ENCODE measurements at places on chromosomes 1 and 21. TPM values are rescaled to one million over a fixed set of nuclear protein-coding genes. Genes with fewer than 3 reads are reported as not detected.
A peak's percentile ranks its signal among the peaks of the same experiment; 100 is the strongest.

DNA sequence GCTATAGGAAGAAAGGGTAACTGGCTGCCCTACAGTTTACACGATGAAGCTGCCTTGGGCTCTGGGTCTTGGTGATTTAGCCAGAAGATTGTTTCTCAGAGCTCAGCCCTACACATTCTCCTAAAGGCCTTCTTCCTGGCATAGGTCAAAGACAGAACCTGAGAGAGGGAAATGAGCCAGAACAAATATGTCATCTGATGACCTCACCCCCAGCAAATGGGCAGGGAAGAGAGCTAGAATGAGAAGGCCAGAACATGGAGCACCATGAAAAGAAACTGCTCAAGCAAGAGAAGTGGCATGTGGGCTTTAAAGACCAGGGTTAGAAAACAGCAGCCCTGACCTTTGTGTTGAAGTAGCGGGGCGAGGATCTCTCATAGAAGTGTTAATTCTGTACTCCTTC lies 5.5 kb upstream of the ILDR2 start:
- H3K4me3 ChIP-seq, result no peak overlapping the region
- DNase-seq, result no peak
- H3K27me3 ChIP-seq, result peaks cover 20% of the 10 kb centered on the region
- no peak overlapping the region for H3K27ac ChIP-seq
- H3K36me3 ChIP-seq, result no peaks in the 10 kb centered on the region

Gene ZSWIM5
- 2.1 TPM for total RNA-seq

DNA sequence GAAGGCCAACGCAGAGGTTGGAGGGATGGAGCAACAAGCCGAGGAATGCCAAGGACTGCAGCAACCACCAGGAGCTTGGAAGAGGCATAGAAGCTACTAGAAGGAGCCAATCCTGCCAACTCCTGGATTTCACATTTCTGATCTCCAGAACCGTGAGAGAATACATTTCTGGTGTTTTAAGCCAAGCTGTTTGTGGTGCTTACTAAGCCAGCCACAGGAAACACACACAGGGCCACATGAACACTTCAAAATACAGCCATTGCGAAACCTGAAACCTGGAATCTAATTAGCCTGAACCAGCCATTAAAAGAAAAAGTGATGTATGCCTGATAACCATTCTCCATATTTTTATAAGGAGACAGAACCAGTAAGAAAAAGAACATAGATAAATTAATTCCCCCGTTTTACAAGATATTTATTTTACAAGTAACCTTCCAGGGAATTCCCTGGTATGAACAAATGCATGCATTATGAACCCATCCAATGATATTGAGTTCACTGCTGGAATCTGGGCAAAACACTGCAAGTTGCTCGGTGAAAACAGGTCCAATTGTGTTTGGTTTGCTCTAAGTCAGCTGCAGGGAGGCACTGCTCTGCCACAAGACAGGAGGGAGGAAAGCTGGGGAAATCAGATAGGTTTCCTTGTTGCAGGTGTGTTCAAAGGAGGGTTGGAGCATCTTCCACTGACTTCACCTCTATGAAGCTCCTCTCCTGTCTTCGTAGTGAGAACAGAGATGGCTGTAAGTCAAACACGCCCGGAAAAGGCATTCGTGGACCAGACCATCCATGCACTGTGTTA lies 70.2 kb downstream of the ETS2 start:
- H3K4me3 ChIP-seq, result no peak overlapping the region
- H3K27ac ChIP-seq, result no peak overlapping the region
- no peak for DNase-seq
- H3K27me3 ChIP-seq, result peaks cover 34% of the 10 kb centered on the region
- H3K36me3 ChIP-seq, result no peaks in the 10 kb centered on the region
- H3K4me1 ChIP-seq, result peaks cover 5% of the 10 kb centered on the region

- no peak overlapping the region for H3K4me3 ChIP-seq
- peaks cover 14% of the 10 kb centered on the region for H3K27me3 ChIP-seq
- no peak for DNase-seq
- H3K27ac ChIP-seq, result no peak overlapping the region
These were observed 4.2 kb downstream of the FABP3 start for GRCh38 chr1:31368611-31369107.

- H3K36me3 ChIP-seq, result no peaks in the 10 kb centered on the region
- no peak for DNase-seq
- no peak overlapping the region for H3K27ac ChIP-seq
- no peaks in the 10 kb centered on the region for H3K4me1 ChIP-seq
- no peak overlapping the region for H3K4me3 ChIP-seq
- peaks cover 31% of the 10 kb centered on the region for H3K27me3 ChIP-seq
These were observed 21.9 kb downstream of the UBE2Q1 start for GRCh38 chr1:154536570-154536969.

Gene GNG4
- total RNA-seq, result 13.9 TPM

- peaks cover 6% of the 10 kb centered on the region for H3K4me1 ChIP-seq
- DNase-seq, result no peak
- H3K27ac ChIP-seq, result no peak overlapping the region
- H3K4me3 ChIP-seq, result no peak overlapping the region
These were observed 30.7 kb upstream of the EDN2 start for GRCh38 chr1:41515131-41515678.

GRCh38 chr1:96568639-96569038 lies 152.9 kb upstream of the PTBP2 start:
- H3K4me1 ChIP-seq, result no peaks in the 10 kb centered on the region
- H3K27ac ChIP-seq, result no peak overlapping the region
- no peak overlapping the region for H3K4me3 ChIP-seq
- H3K36me3 ChIP-seq, result no peaks in the 10 kb centered on the region
- H3K27me3 ChIP-seq, result peaks cover 5% of the 10 kb centered on the region

DNA sequence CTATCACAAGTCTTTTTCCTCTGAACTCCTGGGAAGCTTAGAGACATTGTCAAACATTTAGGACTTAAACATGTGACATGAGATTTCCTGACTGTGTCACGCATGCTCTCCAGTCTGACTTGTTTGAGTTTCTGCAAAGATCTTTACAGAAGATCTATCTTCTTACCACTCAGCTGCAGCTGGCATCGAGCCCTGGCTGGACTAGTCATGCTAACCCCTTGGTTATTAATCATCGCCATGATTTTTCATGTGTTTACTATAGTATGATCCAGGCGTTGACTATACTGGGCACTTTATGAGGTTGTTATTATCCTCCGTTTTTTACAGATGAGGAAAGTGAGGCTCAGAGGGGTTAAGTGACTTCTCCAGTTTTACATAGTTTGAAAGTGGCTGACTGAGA lies 18.1 kb upstream of the IRF2BP2 start:
- no peak for DNase-seq
- H3K27me3 ChIP-seq, result no peaks in the 10 kb centered on the region
- no peak overlapping the region for H3K27ac ChIP-seq
- H3K4me3 ChIP-seq, result no peak overlapping the region
- no peaks in the 10 kb centered on the region for H3K36me3 ChIP-seq

- no peaks in the 10 kb centered on the region for H3K36me3 ChIP-seq
- H3K4me1 ChIP-seq, result peaks cover 17% of the 10 kb centered on the region
- no peak for DNase-seq
- no peak overlapping the region for H3K4me3 ChIP-seq
- peaks cover 5% of the 10 kb centered on the region for H3K27me3 ChIP-seq
These were observed 45.9 kb downstream of the OLIG1 start for GRCh38 chr21:33115631-33116510.

DNA sequence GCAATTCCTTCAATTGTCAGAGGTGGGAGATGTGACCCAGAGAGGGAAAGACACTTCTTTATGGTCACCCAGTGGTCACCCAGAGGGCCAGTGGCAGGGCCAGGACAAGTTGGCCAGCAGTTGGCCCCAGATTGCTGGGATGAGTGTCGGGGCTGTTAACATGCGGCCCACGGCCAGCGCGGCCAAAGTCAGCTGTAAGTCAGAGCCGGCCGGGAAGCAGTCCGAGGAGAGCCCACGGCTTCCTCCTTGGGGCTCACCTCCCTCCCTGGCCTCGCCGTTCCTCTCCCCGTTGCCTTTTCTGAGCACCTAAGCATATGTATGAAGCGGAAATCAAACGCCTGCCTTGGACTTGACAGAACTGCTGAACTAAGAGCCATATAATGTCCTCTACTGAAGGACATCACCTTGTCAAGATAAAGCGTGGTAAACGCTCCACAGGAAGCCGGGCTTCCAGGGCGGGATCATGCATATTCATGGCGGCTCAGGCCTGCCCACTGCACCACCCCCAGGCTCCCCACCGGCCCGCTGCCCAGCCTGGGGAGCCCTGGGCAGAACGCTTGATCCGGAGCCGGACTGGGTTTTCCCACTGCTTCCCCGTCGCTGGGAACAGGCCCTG lies 245.4 kb upstream of the POU3F1 start:
- H3K27ac ChIP-seq, result no peak overlapping the region
- no peak for DNase-seq
- H3K4me3 ChIP-seq, result no peak overlapping the region
- H3K27me3 ChIP-seq, result peaks cover 60% of the 10 kb centered on the region

- DNase-seq, result no peak
- no peak overlapping the region for H3K4me3 ChIP-seq
- H3K36me3 ChIP-seq, result peaks cover 8% of the 10 kb centered on the region
- H3K27ac ChIP-seq, result peak overlapping the region; percentile 20
- H3K27me3 ChIP-seq, result no peaks in the 10 kb centered on the region
- peaks cover 11% of the 10 kb centered on the region for H3K4me1 ChIP-seq
These were observed 92.6 kb downstream of the ST3GAL3 start for GRCh38 chr1:43799656-43800635.

GRCh38 chr1:13708380-13708982 lies 8.5 kb downstream of the PRDM2 start:
- H3K4me3 ChIP-seq, result no peak overlapping the region
- no peak for DNase-seq
- peaks cover 65% of the 10 kb centered on the region for H3K4me1 ChIP-seq

DNA sequence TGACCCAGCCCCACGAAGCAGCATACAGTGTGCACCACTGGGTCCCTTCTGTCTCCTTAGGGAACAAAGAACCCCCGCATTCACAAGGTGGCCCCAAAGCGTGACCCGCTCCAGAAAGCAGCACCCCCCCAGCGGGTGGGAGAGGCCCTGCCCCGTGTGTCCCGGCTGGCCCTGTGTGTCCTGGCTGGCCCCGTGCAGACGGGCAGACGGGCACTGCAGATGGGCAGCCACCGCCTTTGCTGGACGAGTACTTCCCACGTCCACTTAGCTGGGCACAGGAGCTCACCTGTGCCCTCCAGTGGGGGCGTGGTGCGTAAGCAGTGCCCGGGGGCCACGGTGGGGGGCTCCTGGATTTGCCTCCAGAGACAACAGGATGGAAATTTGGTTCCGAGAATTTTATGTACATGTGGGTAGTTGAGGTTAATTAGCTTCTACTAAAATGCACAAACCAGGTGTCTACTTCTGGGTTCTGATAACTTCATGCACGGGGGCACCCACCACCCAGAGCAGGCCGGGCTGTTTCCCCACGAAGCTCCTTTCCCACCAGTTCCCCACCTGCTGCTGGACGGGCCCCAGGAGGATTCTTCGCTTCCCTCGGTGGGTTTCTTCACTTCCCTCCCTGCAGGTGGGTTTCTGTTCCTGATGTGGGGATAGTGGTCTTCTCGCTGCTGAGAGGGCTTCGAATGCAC lies 33.2 kb upstream of the SLC19A1 start:
- H3K36me3 ChIP-seq, result no peaks in the 10 kb centered on the region
- H3K4me3 ChIP-seq, result no peak overlapping the region
- H3K27me3 ChIP-seq, result peaks cover 6% of the 10 kb centered on the region
- DNase-seq, result no peak
- H3K4me1 ChIP-seq, result no peaks in the 10 kb centered on the region
- no peak overlapping the region for H3K27ac ChIP-seq

GRCh38 chr1:230216896-230217295 lies 149.9 kb downstream of the GALNT2 start:
- no peak overlapping the region for H3K4me3 ChIP-seq
- H3K27me3 ChIP-seq, result no peaks in the 10 kb centered on the region
- peaks cover 37% of the 10 kb centered on the region for H3K4me1 ChIP-seq

Gene OR2C3
- total RNA-seq, result not detected

DNA sequence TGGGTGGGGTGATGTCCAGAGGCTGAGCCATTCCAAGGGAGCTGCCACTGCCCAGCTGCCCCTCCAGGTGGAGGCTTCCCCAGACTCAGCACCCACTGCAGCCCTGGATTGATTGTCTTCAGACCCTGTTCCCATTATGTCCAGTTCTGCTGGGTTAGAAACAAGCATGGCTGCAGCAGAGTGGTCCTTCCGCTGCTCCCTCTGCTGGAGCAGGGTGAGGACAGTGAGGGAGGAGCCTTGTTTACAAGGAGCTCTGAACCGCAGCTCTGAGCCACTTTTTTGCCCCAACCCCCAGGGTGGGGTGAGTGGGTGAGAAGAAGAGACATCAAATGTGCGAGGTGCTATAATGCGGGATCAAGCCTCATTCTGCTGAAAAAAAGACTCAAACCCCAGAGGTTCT lies 2.3 kb downstream of the TNNT2 start:
- no peaks in the 10 kb centered on the region for H3K4me1 ChIP-seq
- no peak overlapping the region for H3K27ac ChIP-seq
- no peaks in the 10 kb centered on the region for H3K36me3 ChIP-seq
- no peak overlapping the region for H3K4me3 ChIP-seq

DNA sequence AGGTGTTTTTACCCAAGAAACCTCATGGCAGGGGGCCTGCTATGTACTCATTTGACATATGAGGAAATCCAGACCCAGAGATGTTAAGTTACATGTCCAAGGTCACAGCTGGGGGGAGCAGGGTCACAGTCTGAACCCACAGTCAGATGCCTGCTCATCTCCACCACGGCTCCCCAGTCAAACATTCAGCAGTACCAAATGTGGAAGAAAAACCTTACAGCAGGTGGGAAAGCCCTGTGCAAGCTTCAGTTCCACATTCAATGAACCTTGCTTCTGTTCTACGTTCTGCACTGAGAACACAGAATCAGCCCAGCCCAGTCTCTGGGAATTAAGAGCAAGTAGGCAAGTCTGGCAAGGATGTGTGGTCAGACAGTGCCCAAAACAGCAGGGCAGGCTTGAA lies 35.2 kb downstream of the LRP8 start:
- no peaks in the 10 kb centered on the region for H3K27me3 ChIP-seq
- DNase-seq, result no peak
- H3K4me3 ChIP-seq, result no peak overlapping the region
- peak overlapping the region; percentile 82 for H3K27ac ChIP-seq
- H3K4me1 ChIP-seq, result peaks cover 26% of the 10 kb centered on the region

DNA sequence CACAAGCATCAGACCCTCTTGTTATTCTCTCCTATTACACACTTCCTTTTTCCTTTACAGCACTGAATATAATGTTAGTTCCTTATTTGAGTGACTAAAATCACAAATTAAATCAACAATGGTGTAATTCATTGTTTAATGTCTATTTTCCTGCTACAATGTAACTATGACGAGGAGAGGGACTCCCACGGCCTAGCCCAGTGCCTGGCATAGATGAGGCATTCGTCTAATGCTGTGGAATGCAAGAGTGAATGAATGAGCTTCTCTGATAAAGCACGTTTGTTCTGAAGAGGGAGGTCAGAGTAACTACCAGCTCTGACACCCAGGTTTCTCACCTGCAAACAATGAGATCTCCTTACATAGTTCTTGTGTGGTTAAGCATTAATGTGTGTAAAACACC lies 479.4 kb downstream of the OMA1 start:
- H3K36me3 ChIP-seq, result no peaks in the 10 kb centered on the region
- no peaks in the 10 kb centered on the region for H3K27me3 ChIP-seq
- H3K4me1 ChIP-seq, result no peaks in the 10 kb centered on the region
- no peak overlapping the region for H3K27ac ChIP-seq
- DNase-seq, result no peak

Measured in activated T-cell treated with anti-CD3 and anti-CD28 coated beads, Interleukin-2, amount 50 U/mL, for 72 hours (primary cell).